ENCODE measurements at places on chromosomes 4 and X.

- DNase-seq = no peak
These were observed 124.0 kb upstream of the CLNK start for GRCh38 chr4:10808591-10808990.

- DNase-seq = no peak
These were observed 981.6 kb downstream of the CCSER1 start for GRCh38 chr4:91108751-91109150.

DNA sequence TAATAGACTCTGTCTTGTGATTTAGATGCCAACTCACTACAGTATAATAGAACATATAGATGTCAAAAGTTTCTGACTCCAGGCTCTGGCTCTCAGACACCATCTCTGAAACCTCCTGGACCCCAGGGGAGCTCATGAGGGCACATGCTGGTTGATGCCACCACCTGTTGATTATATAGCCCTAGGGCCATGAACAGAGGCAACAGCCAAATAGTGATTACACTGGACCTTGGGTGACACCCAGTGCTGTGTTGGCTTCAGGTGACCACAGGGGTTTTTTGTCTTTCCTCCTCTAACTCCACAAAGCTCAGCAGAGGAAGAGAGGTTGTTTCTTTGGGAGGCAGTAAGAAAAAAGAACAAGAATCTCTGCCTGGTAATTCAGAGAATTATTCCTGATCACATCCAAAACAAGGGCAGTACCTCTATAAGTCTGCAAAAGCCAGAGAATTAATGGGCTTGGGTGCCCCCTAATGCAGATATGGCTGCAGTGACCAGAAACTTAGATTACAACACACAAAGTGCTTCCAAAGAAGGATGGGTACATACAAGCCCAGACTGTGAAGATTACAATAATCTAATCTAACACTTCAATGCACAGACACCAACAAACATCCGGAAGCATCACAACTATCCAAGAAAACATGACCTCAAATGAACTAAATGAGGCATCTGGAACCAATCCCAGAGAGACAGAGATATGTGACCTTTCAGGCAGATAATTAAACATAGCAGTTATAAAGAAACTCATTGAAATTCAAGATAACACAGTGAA, 1920.6 kb downstream of the ARAP2 start:
- DNase-seq = no peak

DNA sequence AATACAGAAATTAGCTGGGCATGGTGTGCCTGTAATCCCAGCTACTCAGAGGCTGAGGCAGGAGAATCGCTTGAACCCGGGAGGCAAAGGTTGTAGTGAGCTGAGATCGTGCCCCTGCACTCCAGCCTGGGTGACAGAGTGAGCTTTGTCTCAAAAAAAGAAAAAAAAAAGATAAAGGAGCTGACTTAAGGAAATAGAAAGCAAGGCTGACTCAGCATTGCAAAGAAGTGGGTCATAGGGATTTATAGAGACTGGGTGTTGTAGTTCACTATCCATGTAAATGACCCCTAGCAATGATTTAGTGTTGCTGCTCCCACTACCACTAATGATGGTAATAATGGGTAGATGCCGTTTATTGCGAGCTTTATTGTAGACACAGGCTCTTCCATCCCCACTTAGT, 47.6 kb downstream of the ADD1 start:
- no peak for DNase-seq

DNA sequence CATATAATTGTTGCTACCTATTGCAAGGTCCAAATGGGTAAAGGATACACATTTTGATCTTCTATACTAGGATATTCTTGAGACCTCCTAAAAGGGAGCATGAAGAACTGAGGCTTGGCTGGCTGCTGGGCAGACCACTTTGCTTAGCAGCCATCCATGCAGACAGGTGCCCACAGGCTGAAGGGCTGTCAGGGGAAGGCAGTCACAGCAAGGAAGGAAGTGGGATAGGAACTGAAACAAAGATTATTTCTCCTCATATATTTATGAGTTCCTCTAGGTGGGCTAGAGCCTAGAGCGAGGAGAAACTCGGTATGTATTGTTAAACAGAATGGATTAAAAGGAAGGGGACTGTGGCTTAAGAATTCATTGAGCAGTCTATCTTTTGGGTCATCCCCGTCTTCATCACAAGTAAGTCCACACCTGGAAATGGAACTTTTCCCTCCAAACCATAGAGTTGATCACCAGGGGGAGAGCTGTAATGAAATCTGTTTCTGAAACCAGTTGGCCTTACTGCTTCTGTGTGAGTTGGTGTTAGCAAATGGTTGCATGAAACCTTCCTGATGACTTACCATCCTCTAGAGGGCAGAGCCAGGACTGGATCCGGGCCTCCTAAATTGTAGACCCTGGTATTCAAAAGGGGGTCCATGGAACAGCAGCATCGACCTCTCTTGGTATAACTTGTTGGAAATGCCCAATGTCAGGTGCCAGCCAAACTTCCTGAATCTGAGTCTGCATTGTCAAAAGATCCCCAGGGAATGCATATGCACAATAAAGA, 42.3 kb downstream of the AFF2 start:
- DNase-seq = no peak

- no peak for DNase-seq
These were observed 51.7 kb upstream of the VEGFC start for GRCh38 chr4:176844448-176844847.

DNA sequence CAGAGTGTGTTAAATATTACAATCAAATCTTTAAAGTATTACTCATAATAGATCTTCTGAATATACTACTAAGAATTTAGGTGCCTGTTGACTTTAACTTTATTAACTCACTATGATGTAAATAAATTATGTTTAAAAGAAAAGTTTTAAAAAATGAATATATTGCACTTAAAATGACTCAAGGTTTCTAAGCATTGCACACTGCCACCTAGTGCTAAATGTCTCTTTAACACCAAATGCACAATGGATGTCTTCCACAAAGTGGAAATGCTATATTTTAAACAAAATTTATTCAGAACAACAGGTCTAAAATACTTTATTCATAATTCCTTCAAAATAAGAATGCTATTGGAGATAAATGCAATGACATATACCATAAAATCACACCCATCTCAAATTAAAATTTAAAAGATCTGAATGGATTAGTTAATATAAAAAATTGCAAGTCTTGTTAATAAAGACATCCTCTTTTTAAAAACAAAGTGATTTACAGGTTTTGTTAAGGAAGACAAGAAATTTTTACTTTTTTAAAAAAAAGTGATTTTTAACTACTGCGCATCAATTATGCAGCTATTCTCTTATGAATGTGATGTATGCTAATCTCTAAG, 5.5 kb downstream of the INPP4B start:
- DNase-seq = no peak

DNA sequence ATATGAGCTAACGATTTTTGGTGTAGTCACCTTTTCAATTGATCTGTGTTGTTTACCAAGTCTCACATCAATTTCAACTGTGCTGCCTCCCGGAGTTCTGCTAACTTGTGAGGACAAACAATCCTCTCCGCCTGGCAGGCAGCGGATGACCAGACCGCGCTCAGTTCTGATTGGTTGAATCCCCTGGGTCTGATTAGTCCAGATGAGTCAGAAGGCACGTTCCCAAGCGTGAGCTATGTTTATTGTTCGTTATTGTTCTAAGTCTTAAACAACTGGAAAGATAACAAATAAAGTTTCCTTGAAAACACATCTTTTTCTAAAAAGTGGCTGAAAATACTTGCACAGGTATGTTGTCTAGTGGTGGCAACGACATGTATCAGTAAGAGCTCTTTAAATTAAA, 37.9 kb upstream of the TRPC3 start:
- no peak for DNase-seq

DNA sequence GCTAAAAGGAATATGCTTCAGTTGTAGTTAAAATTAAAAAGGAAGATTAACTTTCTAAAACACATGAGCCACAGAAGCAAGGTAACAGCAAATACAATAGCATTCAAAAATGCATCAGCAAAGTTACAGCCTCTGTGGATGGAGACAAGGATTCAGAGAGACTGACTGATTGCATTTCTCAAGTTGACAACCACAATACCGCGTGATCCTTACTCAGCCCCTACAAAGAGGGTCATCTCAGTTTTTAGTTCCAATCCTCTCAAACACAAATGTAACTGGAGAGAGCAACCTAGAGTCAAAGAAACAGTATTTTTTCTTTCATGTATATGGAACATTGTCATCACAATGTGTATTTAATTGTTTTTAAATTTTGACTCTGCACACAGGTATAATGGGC, 14.2 kb upstream of the C1QTNF7 start:
- no peak for DNase-seq

- DNase-seq = no peak
These were observed 7.6 kb upstream of the NAP1L5 start for GRCh38 chr4:88705223-88705622.

- no peak for DNase-seq
These were observed 14.3 kb upstream of the UBA1 start for GRCh38 chrX:47179221-47179927.

DNA sequence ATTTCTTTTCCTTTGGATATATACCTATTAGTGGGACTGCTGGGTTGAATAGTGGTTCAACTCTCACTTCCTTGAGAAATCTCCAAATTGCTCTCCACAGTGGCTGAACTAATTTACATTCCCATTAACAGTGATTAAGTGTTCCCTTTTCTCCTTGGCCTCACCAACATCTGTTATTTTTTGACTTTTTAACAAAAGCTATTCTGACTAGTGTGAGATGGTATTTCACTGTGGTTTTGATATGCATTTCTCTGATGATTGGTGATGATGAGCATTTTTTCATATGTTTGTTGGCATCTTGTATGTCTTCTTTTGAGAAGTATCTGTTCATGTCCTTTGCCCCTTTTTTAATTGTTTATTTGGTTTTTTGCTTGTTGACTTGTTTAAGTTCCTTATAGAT, 413.0 kb downstream of the MAPK10 start:
- DNase-seq = no peak

- DNase-seq = no peak
These were observed 146.5 kb downstream of the PDGFC start for GRCh38 chr4:156825074-156825473.

Data from DMS153 (cell line).